GM12865 (cell line): ENCODE measurements at places on chromosomes 1 and 21.

DNA sequence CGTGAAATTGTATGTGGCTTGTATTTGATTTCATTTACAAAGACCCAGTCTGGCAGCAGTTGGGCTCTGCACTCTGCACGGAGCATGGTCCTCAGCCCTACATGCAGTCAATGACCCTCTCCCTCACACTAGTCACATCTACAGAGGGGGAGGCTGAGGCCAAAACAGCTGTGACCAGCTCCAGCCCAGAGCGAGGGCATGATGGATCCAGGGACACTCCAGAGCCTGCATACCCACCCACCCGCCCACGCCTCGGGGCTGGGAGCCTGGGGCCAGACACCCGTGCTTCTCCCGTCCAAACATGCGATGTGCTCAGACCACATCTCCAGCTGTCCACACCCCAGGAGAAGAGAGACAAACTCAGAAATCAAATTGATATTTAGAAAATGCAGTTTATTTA lies 14.0 kb upstream of the PRDM16 start:
- no peak for DNase-seq

DNA sequence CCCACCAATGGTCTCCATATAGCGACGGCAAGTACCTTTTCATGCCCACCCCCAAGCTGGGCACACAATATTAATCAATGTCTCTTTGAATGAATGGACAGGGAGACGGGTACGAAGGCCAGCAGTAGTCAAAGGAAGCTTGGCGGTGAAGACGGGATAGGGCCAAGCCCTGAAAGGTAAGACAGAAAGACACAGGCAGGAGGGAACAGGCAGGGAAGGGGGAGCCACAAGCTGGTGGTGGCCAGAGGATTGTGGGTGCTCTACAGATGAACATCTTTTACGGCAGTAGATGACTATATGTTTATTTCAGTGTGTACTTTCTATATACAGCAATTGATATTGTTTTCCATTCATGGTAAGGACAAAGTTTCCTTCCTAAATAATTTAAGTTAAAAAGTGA lies 16.3 kb downstream of the CAPZB start:
- no peak for DNase-seq

GRCh38 chr1:75789988-75790387 lies 3.9 kb downstream of the RABGGTB start:
- DNase-seq = no peak

DNA sequence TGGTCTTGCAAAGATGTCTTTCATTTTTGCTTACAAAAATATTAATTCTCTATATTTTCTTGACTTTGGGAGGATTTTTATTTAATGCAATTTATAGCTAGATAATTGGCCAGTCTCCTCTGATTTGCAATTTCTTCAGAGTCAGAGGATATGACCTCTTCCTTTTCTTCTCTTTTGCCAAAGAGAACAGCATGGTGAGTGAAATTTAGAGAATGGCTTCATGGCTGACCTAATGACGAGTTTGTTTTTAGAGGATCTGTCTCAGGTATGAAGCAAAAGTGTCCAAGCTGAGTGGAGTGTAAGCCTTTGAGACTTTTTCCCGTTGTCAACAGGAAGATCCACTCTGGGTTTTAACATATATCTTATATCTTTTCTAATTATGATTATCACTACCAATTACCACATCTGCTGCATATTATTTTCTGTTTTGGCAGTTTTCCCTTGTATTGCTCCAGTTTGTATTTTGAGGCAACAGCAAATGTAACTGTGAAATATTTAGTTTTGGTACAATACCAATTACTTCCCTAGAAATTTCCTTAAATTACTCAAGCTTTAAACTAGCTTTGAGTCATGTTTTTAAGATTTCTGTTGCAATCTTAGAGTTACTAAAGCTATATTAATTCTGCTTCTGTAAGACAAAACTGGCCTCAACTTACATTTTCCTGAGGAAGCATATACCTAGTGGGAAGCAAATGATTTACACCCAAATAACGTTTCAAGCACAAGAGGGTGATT lies 332.8 kb upstream of the ZRANB2 start:
- DNase-seq = no peak

- DNase-seq = no peak
Observed at GRCh38 chr1:85836736-85837135, 128.5 kb upstream of the ZNHIT6 start.

DNA sequence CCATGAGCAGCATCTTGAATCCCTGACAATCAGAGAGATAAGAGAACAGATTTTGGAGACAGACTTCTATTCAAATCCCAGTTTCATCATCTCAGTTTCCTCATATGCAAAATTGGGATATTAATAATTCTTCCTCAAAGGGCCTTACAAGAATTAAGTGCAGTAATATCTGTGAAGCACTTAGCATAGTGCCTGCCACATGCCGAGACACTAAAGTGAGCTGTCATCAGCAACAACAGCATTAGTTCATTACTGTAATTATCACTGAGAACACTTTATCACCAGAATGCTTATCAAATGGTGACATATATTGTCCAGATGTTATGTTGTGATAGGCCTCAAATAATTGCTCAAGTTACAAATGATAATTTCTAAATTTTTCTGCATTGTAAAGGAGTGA lies 922 bp upstream of the FCRLB start:
- no peak for DNase-seq

GRCh38 chr1:22930240-22930912 lies 42.3 kb downstream of the LACTBL1 start:
- DNase-seq = peak; percentile 40

DNA sequence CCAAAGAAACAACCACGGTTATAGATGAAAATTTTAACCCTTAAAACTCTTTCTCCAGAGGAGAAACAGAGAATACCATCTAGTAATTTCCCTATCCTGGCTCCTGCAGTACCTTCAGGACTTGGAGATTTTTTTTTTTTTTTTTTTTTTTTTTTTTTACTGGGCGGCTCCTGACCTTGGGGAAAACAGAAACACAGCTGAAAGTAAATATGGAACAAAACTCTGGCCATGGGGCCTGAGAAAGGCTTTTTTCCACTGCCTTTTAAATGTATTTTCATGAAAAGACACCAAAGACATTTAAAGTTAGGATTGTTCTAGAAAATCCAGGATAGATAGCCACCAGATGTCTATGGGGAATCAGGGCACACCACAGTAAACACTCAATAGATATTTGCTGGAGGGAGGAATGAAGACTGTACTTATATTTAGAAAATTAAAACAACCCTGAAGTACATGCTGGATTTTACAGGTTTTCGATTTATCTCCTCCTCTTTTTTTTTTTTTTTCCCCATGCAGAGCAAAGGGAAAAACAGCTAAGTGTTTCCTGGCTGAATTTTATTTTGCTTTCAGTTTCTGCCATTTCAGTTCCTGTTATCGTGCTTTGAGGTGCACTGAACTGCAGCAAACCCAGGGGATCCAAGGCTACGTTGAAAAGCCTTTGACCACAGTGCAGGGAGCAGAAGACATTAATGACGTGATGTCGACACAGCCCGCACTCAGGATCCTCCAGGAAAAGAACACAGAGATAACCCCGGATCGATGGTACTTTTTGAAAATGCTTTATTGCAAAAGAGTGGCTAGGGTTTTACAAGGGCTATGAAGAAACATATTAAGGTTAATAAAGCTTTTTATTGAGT lies 35.7 kb upstream of the CNN3 start:
- DNase-seq = peak; percentile 76

GRCh38 chr1:56473582-56474270 lies 105.6 kb downstream of the PLPP3 start:
- no peak for DNase-seq

DNA sequence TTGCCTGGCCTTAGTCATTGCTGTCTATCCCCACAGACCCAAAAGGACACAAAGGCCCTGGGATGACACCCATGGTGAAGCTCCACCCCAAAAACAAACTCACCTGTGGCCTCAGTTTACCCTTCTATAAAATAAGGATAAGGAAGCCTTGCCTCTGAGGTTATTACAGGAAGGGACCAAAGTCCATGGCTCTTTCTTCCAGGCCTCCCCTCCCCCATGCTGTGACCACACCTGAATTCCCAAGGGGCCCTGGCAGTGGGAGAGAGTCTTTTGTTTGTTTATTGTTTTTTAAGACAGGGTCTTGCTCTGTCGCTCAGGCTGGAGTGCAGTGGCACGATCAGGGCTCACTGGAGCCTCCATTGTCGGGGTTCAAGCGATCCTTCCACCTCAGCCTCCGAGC lies 10.5 kb upstream of the TNFRSF25 start:
- DNase-seq = no peak

- DNase-seq = no peak
Observed at GRCh38 chr1:71464016-71464415, 383.2 kb upstream of the ZRANB2 start.

- DNase-seq = no peak
Observed at GRCh38 chr1:11680270-11681070, 478 bp downstream of the MAD2L2 start.

- no peak for DNase-seq
Observed at GRCh38 chr1:231938711-231939110, 312.1 kb downstream of the DISC1 start.

DNA sequence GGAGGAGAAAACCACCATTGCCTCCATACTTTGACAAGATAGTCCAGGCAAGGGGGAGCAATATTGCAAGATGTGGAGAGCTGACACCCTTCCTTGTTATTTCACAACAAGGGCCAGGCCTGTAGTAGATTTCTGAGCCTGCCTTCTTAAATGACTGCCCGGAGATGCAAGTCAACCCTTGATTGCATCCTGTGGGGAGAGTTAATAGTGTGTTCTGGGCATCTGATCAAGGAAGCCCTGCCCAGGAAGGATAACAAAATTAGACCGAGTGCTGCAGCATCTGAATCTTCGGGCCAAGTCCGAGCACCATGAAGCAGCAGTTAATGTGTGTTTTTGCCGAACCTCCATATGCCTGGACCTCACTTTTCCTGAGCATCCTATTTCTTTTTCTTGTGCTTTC lies 382.3 kb downstream of the PRDM2 start:
- no peak for DNase-seq

- no peak for DNase-seq
Observed at GRCh38 chr1:157359314-157360022, 192.8 kb downstream of the FCRL5 start.

DNA sequence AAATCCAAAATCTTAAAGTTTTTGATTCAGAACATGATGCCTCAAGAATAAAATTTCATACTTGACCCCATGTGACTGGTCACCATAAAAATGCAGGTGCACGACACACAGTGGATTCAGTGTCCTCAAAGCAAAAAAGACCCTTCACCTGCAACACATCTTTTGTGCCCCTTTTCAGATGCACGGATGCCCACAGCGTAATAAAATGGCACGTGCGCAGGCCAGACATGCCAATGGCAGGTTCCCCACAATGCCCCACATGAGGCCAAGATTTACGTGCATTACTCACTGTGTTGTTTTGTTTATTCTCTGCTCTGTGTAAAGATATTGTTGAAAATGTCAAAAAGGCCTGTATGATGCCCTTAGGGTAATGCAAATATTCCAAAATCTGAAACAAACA lies 9.3 kb downstream of the KCNA10 start:
- no peak for DNase-seq

DNA sequence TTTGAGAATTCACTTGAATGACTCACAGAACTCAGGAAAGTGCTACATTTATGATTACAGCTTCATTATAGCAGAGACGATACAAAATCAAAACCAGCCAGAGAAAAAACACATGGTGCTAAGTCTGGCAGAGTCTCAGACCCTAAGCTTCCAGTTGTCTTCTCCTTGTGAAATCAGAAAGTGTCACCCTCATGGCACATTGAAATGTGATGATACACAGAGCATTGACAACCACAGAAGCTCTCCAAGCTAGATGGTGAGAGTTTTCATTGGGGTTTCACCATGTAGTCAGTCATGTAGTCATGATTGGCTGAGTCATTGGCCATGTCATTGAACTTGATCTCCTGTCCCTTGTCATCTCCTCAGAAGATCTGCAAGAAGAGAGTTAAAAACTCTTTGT lies 526.6 kb downstream of the MRPL39 start:
- DNase-seq = no peak

GRCh38 chr1:42429603-42430002 lies 26.2 kb downstream of the ZMYND12 start:
- DNase-seq = no peak

- peak; percentile 80 for DNase-seq
Observed at GRCh38 chr1:27133991-27134390, 20.9 kb downstream of the SLC9A1 start.

- no peak for DNase-seq
Observed at GRCh38 chr1:231508497-231508896, 20.0 kb upstream of the TSNAX start.

DNA sequence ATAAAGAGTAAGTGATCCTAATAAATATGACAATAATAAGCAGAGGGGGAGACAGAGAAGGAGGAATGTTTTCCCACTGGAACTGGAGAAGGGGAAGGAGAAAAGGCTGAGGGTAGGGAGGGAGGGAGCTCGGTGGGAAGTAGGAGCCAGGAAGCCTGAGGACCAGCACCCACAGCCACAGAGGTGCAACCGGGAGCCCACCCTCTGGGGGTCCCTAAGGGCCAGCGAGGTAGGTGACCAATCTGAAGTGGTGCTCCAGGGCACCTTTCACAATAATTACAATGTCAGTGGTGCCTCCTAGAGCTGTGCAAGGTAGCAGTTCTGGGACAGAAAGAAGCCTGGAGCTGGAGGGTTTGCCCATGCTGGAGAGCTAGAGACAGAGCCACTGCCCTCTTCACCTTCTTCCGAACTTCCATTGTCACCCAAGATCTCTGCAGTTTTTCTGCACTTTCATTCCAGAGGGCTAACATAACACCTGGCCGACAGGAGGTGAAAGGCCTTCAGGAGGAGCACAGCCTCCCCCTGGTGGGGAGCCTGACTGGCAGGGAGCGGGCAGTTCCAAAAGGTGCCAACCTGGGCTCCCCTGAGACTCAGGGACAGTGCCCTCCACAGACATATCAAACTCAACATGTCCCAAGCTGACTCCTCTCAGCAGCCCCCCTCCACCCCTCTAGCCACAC lies 4.1 kb upstream of the AHCYL1 start:
- peak; percentile 42 for DNase-seq

DNA sequence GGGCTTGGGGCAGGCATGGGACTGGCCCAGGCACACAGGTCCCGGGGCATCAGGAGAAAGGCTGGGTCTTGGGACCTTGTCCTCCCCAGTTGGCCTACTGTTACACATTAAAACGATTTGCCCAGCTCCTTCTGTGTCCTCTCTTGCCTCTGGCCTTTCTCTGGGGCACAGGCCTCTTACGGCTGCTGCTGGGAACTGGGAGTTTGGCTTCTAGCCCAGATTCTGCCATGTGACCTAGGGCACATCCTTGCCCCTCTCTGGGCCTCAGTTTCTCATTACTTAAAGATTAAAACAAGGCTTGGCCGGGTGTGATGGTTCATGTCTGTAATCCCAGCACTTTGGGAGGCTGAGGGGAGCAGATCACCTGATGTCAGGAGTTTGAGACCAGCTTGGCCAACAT lies 14.0 kb downstream of the KDF1 start:
- DNase-seq = no peak

GRCh38 chr1:156959414-156959813 lies 39.0 kb downstream of the LRRC71 start:
- peak; percentile 50 for DNase-seq

DNA sequence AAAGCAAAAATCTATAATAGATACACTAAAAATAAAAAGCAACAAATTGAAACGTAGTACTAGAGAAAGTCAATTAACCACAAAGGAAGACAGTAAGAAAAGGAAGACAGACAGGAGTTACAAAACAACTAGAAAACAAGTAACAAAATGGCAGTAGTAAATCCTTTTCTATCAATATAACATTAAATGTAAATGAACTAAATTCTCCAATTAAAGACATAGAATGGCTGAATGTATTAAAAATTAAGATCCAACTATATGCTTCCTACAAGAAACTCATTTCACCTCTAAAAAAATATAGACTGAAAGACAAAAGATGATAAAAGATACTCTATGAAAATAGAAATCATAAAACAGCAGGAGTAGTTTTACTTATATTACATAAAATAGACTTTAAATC lies 79.1 kb downstream of the CTH start:
- no peak for DNase-seq

- DNase-seq = no peak
Observed at GRCh38 chr1:17434016-17434415, 5.5 kb downstream of the RCC2 start.
